RPMI7951 (cell line): ENCODE measurements at places on chromosomes 3 and 15. TPM values are rescaled to one million over a fixed set of nuclear protein-coding genes. Genes with fewer than 3 reads are reported as not detected.
A peak's percentile ranks its signal among the peaks of the same experiment; 100 is the strongest.

DNA sequence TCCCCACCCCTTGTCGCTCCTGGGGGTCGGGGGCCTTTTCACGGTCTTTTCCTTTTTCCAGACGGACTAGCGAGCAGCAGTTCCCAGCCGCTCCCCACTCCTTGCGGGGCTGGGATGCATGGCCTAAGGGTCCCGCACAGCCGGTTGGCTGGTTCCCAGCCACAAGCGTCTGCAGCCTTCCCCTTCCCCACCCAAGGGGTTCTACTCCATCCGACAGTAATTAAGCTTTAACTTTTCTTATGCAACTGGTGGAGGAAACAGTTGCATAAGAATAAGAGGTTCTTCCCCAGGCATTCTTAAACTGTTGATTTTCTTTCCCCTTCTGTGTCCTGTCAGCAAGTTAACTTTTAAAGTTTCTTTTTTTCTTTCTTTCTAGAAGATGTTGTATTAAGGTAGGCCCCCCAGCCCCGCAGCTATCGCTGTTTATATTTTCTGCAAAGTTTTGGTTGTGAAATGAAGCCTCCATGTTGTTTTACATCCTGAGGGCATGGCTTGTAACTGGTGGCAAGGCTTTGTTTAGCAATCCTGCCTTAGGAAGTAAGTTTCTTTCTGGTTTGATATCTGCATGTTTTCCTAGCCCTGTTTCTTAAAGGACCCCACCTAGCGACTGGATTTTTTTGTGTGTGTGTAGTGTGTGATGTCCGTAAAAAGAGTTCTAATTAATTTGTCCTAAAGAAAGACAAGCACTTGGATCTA is 207.5 kb downstream of the ZNF385D start:
- peak; percentile 1 for DNase-seq

Gene ATP13A5
- not detected in 2 replicates for total RNA-seq

DNA sequence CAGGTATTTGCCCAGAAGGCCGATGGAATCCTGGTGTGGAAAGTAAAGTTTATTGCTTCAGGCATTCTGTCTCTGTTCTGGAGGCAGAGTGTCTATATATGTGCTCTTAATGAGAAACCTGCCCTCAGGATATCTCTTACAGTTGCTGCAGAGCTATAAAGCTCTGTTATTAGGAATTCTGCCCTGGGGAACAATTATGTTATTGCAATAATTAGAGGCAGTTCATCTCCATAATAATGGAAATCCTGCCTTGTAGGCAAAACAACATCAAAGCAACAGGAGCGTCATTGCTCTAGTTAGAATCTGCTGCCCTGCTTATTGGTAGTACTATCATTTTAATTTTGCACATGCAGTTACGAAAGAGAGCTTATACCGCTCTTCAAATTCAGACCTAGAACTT is 175.6 kb downstream of the IL5RA start:
- no peak for DNase-seq

DNA sequence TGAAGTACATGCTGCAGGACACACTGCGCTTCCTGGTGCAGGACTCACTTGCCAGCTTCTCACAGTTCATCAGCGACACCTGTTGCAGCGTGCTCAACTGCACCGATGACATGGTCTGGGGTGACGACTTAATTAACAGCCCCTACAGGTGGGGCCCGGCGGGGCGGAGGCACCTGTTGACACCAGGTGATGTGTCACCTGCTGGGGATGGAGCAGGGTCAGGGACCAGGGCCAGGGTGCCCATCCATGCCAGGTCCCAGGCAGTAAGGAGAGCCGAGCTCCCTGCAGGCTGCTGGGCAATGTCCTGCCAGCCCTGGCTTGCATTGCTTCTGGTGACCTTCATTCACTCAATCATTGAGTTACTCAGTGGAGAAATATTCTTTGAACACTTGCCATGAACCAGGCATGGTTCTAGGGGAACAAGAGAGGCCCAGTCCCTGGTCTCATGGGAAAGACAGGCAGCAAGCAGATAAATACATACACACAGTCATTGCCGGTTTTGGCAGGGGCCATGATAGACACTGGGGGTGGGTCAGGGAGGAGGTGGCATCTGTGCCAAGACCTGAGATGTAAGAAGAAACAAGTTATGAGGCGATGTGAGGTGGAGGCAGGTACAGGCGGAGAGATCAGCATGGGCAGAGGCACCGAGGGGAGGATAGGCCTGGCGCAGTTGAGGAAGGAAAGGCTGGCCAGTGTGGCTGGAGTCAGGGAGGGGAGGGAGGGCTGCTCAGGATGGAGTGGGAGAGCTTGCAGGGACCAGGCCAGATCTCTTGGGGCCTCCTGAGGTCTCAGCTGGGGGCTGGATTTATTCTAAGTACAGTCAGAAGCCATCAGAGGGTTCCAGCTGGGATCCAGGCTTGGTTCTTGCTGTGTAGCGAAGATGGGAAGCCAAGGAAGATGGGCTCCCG is 30.8 kb downstream of the DNAH1 start:
- DNase-seq, result peak; percentile 24

DNA sequence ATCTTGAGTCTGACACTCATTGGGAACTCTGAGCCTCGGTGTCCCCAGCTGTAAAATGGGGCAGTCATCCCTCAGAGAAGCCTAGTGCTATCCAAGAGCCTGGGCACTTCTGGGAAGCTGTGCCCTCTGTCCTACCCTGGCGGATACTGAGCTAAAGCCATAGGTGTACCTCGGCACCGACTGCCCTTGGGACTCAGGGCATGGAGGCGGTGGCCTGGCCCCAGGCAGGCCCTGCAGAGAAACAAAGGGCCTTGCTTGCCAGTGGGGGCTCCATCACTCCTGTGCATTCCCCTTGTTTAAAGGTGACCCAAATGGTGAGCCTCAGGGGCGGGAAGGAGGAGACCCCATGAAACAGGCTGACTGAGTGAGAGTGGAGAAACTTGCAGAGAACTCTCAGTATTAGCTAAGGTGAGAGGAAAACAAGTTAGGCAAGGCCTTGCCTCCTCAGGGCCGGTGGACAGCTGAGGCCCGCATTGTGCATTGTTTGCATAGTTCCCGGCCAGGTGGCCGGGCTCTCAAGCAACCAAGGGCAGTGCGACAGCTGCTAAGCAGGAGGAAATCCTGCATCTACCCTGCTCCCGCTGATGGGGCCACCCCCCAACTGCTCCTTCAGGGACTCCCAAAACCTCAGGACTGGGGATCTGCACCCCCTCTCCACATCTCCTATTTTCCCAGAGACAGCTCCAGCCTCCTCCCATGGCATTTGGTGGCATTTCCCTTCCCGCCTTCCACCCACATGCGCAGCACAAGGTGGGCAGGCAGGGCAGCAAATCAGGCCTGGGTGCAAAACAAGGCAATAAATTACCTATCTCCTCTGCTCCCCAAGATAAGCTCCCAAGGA is 4.3 kb downstream of the PFKFB4 start:
- DNase-seq, result no peak

Gene KCNH8
- not detected in 2 replicates for total RNA-seq

DNA sequence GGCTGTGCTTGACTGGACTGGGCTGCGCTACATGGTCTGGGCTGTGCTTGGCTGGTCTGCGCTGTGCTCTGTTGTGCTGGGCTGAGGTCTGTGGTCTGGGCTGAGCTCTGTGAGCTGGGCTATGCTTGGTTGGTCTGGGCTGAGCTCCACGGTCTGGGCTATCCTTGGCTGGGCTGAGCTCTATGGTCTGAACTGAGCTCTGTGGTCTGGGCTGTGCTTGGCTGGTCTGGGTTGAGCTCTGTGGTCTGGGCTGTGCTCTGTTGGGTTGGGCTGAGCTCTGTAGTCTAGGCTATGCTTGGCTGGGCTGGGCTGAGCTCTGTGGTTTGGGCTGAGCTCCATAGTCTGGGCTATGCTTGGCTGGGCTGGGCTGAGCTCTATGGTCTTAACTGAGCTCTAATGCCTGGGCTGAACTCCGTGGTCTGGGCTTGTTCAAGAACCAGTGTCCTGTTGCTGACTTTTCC is 92.0 kb downstream of the PLXNA1 start:
- peak; percentile 87 for DNase-seq

DNA sequence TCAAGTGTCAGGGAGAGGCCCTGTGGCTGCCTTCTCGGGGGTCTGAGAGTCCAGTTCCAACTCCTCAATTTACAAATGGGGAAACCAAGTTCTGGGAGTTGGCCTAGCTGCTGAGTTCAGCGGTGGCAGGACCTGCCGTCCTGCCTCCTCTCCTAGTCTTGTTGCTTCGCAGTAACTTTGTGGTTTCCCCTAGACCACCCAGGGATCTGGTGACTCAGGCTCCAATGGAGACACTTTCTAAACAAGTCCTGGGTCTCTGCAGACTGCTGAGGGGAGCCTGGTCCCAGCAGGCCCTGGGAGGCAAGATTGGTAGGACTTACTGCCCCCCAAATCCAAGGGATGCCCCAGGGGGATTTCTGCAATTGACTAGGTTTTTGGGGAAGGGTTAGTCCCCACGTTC is 83.6 kb downstream of the SMAD6 start:
- peak; percentile 60 for DNase-seq

GRCh38 chr3:65540666-65541065 is 498.1 kb downstream of the MAGI1 start:
- no peak for DNase-seq

DNA sequence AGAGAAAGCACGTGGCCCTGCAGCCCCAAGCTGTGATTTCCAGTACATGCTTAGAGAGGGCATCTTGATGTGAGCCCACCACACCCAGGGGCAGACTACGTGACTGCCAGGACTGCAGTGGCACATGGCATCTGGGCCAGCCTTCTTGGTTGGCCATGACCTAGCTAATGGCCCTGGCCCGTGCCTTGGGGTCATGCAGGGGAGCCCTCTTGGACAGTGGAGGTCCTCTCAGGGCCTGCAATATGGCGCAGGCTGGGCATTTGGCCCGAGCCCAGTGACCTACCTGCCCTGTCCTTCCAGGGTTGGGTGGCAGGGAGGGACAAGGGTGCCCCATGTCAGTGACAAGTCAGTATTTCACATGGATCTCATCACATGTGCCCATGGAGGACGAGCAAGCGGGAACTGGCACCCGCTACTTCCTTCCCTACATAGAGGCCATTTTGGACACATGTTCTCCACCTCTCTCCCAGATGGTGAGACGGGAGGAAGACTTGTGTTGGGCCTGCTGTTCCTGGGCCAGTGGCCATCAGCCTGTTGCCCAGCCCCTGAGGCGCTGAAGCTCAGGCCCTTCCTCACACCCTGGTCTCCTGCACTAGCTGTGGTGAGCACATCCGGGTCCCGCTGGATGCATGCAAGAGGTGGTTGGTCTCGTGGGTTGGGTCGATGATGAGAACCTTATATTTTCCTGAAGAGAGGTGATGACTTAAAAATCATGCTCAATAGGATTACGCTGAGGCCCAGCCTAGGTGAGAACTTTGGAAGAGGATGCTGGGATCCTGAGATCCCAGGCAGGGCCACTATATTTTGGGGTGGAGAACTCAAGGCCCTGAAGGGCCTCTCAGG is 195.6 kb downstream of the UBE3A start:
- DNase-seq, result no peak

DNA sequence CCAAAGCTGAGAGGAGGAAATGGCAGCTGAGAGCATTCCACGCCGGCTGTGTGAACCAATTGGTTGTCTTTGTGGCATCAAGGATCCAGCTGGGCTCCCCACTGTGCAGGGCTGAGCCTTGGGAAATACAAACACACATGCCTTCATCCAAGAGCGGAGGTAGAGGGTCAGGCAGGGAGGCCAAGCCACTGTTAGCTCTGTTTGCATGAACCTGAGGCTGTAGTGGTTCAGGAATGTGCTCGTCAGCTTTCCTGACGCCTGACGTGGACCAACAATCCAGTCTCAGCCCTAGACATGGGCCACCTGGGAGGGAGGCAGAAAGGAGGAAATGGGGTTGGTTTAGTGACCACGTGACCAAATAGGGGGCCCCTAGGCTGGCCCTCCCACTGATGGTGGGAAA is 276.9 kb downstream of the TLE3 start:
- DNase-seq, result no peak

GRCh38 chr15:57418635-57419034 is 42.3 kb downstream of the CGNL1 start:
- DNase-seq, result no peak

DNA sequence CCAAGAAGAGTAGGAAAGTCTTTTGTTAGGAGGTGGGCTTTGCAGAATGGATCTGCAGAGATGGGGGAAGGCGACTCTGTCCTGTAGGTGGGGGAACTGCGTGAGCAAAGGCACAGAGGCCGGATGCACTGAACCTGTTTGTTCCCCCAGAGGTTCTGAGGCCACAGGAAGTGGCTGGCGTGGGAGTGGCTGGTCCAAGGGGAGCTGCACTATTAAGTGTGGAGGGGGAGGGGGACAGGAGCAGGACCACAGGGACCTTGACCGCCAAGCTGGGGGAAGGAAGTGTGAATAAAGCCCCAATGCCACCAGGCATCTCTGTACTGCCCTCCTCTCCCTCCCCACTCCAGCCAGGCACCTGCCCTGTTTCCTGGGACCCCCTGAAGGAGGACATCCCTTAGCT is 51.8 kb downstream of the CYP11A1 start:
- peak; percentile 50 for DNase-seq
